ENCODE measurements at places on chromosomes 7 and 10.

DNA sequence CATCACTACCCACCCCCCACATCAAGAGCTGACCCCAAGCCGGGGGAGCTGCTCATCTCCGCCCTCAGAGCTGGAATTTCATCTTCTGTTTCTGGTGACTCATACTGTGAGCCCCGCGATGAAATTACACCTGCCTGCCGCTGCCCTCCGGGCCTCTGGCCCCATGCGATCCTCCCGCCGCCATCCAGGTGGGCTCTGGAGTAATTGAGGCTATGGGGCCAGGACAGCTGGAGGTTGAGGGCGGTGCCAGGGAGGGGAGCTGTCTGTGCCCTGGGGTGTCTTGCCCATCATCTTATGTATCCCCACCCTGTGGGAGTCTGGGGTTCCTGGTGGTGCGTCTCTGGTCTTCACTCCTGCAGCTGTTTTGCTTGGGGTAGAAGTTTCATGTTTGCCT is 9.0 kb downstream of the GTF2IRD1 start:
- no peak for DNase-seq

DNA sequence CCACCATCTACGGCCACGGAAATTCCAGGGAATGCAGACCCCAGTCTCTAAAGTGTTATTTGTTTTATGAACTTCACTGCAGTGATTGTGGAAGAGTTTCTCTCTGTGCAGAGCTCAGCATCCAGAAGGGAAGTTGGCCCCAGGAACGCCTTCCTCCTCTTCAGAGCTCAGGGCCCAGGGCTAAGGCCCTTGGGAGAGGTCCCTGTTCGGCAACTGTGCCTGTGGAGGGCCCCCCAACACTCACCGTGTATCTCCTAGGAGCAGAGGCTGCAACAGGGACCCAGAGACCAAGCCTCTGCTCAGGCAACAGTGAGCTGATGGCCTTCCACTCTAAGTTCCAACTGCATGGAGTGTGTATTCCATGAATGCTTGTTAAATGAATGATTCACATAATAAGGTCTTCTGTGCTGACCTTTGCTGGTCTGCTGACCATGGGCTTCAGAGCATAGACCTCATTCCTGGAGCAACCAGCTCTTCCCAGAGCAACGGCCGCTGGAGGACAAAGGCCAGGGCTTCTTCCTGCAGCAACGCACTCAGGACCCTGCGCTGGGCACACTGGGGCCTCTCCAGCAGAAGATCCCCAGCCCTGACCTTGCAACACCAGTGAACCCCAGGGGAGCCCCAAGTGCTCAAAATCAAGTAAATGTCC is 7.7 kb downstream of the DIP2C start:
- no peak for DNase-seq

DNA sequence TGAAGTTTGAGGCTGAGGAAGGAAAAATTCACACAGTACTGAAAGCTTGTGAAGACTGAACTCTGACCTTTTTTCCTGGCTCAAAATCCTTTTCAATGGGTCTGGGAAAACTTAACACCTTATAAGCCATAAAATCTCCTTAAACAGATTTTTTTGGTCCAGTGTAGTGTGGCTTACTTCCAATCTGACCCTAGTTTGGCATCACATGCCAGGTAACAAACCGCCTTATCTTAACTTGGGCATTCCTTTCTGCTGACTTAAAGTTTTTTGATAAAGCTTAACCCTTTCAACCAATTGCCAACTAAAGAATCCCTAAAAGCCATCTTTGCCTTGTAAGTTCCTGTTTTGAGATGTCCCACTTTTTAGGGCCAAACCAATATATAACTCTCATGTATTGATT is 13.2 kb upstream of the ITPRID1 start:
- no peak for DNase-seq

- no peak for DNase-seq
Measured at GRCh38 chr10:82813856-82814255, 938.9 kb downstream of the NRG3 start.

GRCh38 chr7:135233570-135233969 is at the start of gene STRA8:
Gene STRA8, plus strand, starts transcription at chr7:135233838. Its CDS starts 6,687 bp downstream, at chr7:135240525.
- no peak for DNase-seq

GRCh38 chr10:58356756-58357155 is 21.9 kb downstream of the UBE2D1 start:
- DNase-seq = no peak

GRCh38 chr10:117945651-117946050 is 101.1 kb downstream of the RAB11FIP2 start:
- no peak for DNase-seq

DNA sequence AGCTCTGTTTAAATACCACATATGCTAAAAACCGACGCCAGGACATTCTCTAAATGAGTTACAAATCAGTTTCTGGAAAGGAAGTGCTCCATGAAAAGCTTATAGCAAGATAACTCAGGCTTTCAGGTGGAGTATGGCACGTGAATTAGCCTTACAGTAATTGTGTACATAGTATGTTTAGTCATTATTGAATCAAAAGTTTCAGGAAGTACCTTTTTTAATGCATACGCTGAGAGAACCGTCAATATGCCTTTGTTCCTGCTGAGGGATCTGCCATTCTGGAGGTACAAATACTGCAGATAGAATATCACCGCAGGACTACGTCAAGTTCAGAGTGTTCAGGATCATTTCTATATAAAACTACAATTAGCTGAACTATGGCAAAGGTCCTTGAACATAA is 45.7 kb downstream of the ANKMY2 start:
- no peak for DNase-seq

GRCh38 chr7:70113536-70113935 is 515.3 kb downstream of the AUTS2 start:
- DNase-seq = no peak

DNA sequence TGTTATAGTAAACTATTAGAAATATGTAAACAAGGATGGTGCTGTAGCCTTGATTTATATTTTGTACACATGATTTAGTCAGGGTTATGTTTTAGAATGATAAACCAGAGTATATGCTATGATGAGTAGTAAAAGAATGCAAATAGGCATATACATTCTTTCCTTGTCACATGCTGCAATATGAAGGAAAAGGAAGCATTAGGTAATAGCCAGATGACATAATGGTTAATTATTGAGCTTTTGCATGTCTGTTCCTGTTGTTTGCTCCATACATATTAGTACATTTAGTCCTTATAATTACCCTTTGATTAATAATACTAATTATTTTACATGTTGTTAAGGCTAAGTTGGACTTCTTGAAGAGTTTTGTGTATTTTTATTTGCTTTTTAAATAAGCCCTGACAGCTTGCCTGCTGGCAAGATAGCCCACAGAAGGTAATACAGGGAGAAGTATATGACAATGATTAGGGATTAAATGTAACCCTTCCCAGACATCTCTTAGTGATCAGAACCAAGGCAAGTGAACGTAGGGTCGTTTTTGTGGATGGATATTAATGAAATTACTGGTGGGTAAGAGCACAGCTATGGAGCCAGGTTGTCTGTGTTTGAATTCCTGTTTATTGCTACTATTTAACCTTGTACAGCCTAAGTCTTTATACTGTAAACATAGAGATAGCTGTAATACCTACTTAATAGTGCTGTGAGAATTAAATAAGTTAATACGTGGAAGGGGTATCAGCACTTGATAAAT is 68.4 kb downstream of the PHTF2 start:
- DNase-seq = no peak

GRCh38 chr7:23291957-23292560 is 7.1 kb upstream of the MALSU1 start:
- DNase-seq = no peak

DNA sequence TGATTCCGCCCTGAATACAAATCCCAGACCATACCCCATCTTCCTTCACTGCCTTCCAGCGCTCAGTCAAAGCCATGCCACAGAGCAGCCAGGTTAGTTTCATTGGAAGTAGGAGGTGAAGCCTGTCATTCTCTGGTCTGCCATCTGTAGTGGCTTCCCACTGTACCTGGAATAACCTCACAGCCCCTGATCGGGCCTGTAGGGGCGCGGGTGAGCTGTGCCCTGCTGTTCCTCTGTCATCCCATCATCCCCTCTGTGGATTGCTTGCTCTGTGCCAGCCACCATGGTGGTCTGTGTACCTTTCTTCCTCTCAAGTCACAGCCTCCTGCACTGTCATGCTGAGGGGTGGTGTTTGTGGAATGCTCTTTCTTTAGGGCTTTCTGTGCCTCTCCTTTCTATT is 155.1 kb downstream of the ZNF22 start:
- no peak for DNase-seq

DNA sequence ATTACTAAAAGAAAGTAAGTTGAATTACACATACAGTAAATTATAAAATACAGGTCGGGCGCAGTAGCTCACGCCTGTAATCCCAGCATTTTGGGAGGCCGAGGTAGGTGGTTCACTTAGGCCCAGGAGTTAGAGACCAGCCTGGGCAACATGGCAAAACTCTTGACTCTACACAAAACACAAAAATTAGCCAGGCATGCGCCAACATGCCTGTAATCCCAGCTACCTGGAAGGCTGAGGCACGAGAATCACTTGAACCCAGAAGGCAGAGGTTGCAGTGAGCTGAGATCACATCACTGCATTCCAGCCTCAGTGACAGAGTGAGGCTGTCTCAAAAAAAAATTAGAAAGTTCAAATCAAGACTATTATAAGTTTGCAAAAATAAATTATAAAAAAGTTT is 174.9 kb downstream of the GALNT11 start:
- DNase-seq = no peak

DNA sequence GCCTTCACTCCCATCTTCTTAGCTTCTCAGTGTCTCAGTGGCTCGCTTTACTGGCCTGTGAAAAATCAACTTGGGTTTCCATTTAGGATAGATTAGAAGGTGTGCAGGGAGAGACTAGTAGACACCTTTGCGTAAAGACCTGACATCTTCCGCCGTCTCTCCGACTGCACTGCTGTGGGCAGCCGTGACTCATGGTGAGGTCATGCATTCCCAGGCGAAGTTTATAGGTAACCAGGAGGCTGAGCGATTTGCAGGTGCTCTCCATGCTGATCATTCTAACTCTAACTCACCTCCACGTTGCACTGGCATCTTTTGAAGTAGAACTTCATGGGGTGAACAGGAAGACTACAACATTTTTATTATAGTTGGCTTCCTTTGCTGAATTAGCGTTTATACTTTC is 68.0 kb upstream of the ZNF438 start:
- peak; percentile 26 for DNase-seq
